GM04504 (cell line): ENCODE measurements at places on chromosomes 7 and 10.
A peak's percentile ranks its signal among the peaks of the same experiment; 100 is the strongest.

- DNase-seq: peak; percentile 79
Measured at GRCh38 chr7:40468891-40469864, 334.4 kb downstream of the SUGCT start.

- no peak for DNase-seq
Measured at GRCh38 chr10:53843736-53844362, 957.2 kb downstream of the PCDH15 start.

DNA sequence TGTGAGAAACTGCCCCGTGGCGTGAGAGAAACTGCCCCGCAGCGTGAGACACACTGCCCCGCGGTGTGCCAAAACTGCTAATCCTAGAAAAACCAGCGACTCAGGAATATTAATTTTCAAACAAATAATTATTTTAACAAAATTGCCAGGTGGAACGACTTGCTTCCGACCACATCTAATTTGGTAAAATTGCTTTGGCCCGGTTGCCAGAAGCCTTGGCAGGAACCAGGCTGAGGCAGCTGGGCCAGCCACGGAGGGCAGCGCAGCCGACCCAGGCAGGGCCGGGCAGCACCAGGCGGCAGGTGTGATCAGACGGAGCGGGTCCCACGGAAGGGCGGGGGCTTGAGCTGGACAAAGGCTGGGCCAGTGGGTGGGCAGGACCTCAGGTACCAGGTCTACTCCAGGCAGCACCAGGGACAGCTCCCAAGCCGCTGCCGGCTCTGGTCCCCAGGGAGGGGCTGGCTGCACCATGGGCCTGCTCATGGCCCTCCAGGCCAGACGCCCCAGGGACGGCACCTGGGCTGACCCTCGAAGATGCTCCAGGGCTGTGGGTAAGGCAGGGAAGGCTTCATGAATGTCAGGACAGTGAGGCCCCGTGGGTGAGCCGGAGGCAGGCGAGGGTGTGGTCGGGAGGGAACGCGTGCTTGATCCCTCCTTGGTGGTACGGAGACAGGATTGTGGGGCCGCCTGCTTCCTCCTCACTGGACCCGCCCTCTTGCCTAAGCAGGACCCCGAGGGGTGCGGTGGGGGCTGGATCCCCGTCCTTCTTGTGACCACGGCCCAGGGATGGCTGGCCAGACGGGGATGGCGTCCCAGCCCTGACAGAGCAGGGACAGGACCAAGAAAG lies 7.7 kb upstream of the ADGRA1 start:
- no peak for DNase-seq

GRCh38 chr7:151705636-151706276 lies 171.2 kb downstream of the PRKAG2 start:
- DNase-seq: no peak

DNA sequence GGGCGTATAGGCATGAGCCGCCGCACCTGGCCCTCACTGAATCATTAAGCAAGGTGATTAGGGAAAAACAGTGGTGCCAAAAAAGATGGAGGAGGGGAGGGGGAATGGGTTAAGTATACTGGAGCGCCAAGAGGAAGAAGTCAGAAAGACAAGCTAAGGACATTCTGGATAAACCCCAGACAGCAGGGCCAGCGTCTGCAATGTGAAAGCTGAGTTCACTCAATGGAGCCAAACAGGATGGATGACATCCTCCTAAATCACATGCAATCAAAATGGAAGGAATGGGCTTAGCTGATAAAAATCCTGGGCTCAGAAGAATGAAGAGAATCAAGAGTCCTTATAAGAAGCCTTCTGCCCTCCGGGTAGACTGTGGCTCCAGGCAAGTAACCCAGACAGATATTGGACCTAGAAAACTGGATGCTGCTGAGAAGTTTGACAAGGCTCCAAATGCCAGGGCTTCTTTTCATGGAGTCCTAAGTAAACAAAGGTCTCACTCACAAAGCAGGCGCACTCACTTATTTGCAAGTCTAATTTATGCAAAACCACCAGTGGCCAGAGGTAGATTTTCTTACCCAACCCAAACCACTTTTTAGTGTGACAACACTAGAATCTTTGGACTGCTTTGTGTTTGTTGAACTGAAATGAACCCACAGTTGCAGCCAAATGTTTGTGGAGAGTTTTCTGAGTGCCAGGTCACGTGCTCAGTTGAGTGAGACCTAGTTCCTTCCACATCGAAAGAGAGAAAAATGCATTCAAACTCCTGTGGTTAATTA lies 519.1 kb upstream of the AUTS2 start:
- DNase-seq: peak; percentile 24

GRCh38 chr7:3861941-3862340 lies 560.9 kb downstream of the SDK1 start:
- no peak for DNase-seq

- no peak for DNase-seq
Measured at GRCh38 chr7:142445019-142445686, 187.3 kb upstream of the PRSS58 start.

DNA sequence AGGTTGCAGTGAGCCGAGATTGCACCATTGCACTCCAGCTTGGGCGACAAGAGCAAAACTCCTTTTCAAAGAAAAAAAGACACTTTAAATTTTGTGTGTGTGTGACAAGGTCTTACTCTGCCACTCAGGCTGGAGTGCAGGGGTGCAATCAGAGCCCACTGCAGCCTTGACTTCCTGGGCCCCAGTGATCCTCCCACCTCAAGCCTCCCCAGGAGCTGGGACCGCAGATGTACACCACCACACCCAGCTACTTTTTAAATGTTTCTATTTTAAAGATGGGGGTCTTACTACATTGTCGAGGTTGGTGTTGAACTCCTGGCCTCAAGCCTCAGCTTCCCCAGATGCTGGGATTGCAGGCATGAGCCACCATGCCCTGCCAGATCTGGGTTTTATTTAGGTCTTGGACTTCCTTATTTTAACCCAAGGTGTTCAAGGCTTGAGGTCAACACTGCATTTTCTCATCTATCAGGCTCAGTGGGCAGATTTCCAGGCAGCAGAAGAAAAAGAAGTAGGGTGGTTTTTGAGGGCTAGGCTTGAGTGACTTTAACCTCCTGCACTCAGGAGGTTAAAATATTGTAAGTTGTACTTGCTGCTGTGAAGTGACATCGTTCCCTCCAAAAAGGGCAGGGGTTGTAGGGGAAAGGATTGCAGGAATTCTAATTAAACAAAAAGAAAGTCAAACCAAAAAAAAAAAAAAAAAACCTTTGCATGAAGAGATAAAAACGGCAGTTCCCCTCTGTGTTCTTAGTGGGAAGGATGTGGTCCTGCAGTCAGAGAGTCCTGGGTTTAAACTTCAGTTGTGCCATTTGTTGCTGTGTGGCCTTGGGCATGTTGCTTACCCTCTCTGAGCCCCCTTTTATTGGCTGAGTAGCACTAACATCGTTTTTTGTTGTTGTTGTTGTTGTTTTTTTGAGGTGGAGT lies 71.5 kb downstream of the CARD11 start:
- no peak for DNase-seq

DNA sequence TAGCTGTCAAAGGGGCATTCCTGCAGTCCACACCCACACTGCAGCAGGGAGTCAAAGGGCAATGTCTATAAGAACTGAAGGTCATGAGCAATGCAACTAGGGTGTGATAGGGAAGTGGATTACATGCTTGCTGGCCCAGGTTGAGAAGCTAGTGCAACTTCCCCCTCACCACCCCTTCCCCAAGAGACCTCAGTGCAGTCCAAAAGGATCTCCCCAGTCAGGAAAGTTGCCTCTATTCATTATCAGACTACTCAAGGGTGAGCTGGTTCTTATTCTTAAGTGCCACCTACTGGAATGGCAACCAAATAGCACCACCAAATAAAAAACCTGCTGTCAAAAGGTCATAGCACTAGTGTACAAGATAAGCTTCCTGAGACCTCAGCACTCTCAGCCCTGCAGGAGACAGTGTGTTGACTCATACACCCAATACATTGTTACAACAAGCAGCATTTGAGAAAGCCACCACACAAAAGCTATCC lies 28.2 kb downstream of the MTERF1 start:
- no peak for DNase-seq

GRCh38 chr10:37957841-37958240 lies 18.6 kb downstream of the ZNF25 start:
- no peak for DNase-seq

- DNase-seq: peak; percentile 93
Measured at GRCh38 chr7:34096198-34096651, 190.9 kb downstream of the BMPER start.

GRCh38 chr10:83427101-83427500 lies 712.2 kb upstream of the GHITM start:
- no peak for DNase-seq

- no peak for DNase-seq
Measured at GRCh38 chr7:80136261-80137055, 1.8 kb downstream of the GNAI1 start.

DNA sequence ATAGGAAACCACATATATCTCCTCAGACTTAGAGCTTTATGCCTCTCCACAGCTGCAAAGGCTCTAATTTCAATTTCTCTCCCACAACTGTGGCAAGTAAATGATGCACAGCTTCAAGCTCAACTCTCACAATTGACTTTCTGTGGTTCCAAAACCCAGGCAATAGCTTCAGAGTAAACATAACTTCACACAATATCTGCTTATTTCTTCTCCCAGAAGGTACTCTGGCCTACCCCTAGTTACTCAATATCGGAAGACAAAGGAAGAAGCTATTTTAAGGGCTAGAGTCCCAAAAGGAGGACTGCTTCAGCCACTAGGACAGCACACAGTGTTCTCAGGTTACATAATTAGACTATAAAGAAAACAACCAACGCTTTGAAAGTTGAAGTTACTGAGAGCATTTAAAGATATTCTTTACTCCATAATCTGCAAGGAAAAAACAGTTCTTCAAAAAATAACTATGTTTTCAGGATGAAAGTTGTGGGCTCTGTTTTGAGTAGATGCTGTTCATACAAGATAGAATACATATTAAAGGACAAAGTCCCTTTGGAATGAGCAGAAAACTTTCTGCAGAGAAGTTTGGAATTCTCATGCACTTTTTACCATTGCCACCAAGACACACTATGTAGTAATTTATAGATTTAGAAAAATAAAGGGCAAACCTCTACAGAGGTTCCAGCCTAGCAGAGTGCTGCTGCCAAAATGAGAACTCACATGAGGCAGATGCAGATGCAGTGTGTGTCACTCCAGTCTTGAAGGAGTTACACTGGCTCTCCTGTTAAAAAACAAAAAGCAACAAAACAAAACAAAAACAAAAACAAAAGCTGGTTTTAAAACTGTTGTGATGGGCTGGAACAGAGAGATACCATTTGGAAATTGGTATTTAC lies 81.8 kb downstream of the NT5C2 start:
- peak; percentile 9 for DNase-seq

DNA sequence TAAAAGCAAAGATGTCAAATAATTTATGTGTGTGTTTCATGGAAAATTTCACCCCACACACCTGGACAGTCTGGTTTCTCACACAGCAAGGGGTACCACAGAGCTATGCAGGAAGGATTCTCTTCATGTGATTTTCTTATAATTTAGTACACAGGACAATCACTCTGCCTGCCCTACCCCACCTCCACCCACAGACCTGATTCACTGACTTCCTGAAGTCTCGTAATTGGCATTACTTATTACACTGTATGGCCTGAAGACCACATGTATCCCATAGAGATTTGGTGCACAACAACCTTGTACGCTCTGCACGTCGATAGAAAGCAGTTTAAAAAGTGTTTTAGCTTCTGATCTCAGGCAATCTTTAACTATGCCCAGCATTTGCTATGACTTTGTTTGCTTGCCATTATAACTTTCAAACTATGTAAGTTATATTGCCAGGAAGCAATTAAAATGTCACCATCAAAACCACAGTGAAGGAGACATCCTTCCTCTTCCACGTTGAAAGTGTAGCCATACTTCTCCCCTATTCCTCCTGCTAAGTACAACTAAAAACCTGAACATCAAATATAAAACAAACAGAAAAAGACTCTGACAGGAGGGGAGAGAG lies 279.4 kb upstream of the IMMP2L start:
- DNase-seq: peak; percentile 44

GRCh38 chr10:132432176-132432540 lies 35.2 kb downstream of the PWWP2B start:
- DNase-seq: no peak

DNA sequence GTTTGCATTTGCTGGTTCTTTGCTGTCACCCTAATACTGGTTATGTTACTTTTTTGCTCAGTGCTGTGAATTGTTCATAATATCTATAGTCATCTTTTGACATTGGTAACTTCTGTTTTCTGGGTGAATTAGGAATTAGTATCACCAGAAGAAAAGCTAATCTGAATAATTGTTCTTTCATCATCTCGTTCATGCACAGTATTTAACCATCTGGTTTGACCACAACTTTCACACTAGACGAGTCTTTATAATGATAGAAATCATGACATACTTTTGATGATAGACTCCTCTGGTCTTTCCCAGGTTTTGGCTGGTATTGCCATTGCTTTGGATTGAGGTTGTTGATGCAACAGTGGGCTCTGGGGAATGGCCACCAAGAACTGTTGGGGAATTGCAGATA lies 25.1 kb downstream of the SGPL1 start:
- no peak for DNase-seq

- no peak for DNase-seq
Measured at GRCh38 chr7:143467724-143468123, 9.9 kb upstream of the TAS2R41 start.

- no peak for DNase-seq
Measured at GRCh38 chr7:68267486-68267885, 1270.9 kb downstream of the TYW1 start.

- no peak for DNase-seq
Measured at GRCh38 chr10:93392121-93392520, 90.0 kb downstream of the MYOF start.

DNA sequence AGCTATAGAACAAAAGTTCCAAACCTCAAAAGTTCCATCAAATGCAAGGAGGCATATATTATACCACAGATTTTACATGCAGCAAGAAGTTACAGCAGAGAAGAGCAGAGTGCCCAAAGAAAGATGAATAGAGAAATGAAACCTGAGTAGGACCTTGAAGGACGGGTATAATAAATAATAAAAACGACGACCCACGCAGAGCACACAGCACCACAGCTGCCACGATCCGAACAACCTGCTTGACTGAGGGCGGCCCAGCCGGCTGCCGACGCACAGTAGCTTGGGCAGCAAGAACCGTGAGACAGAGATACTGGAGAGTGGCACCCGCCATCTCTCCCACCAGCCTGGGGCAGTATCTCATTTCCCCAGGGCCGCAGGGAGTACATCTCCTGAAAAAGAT lies 79.0 kb downstream of the HIPK2 start:
- DNase-seq: no peak

- no peak for DNase-seq
Measured at GRCh38 chr7:155470686-155471638, 13.0 kb downstream of the EN2 start.

GRCh38 chr7:1917221-1918062 lies 247.4 kb downstream of the ELFN1 start:
- no peak for DNase-seq

DNA sequence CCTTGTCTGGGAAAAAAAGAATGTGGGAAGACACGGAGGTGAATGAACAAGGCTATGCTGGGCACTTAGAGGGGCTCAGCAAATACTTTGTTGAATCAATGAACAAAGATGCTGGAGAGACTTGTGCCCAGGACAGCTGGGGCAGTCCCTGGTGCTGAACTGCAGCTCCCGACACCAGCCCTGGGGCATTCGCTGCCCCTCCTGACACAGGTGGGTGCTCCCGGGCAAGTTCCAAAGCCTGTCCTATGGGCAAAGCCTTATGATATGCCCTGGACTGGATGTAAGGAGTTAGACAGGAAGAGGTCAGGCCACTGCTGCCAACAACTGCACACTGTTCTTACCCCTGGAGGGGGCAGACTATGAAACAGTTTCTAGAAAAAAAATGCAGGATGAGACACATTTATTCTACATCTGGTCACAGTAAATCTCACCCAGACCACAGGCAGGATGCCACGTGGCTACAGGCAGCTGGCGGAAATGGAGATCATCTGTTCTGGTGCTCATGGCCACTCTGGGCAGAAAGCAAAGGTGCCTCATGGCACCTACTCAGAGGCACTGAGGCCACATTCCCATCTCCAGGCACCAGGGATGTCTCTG lies 21.9 kb upstream of the FRAT2 start:
- DNase-seq: peak; percentile 71
